CD4-positive, alpha-beta T cell treated with Interleukin-6 at 100 ng/mL for 8 hours (primary cell): ENCODE measurements at places on chromosomes 2 and 18.

DNA sequence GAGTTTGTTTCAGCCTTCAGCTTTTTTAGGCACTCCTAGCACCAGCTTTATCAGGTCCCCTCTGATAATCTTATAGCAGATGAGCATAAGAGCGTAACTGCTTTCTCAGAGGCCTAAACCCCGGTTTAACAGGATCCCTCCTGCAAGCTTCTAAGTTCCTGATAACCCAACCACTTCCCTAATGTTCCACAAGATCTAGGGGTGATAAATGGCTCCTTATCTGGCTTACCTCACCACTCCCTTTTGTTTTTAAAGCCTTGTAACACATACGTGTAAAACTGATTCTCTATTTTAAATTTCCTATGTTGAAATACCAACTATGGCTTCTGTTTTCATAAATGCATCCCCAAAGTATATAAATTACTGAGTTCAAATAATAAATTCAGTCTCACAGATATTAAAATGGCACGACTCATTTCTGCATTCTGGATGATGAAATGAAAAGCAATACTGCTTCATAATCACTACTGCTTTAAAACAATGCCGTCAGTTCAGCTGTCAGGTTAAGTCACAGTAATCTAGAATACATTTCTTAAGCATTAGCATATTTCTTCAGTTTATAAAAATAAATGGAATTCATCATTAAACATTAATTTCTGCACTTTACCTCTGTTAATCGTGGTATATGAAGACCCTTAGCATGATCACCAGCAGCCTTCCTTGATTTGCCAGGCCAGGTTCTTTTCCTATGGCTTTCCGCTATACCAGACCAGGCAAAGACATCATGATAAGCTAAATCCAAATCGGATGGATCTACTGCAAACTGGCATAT lies 126.3 kb downstream of the C2orf74 start:
- DNase-seq: no peak

GRCh38 chr2:88808652-88809051 lies 117.2 kb downstream of the RPIA start:
- no peak for DNase-seq

GRCh38 chr2:122634256-122634655 lies 878.8 kb downstream of the TSN start:
- no peak for DNase-seq

DNA sequence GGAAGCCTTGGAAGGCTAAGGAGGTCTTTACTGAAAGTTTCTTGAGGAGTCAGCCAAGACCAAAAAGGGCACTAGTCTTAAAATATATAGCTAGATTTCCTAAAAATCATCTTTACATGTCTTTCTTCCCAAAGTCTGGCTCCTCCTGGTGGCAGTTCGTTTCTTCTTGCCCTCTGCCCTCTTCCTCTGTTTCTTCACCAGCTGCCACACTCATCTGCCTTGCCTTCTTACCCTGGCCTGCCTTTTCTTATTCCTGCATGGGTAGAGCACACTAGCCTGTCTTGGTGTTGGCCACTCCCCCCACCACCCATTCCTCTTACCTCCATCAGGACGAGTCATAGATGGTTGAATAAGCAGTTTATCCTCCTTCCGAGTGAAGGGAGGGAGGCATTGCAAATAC lies 129.8 kb downstream of the RAPGEF4 start:
- DNase-seq: no peak

DNA sequence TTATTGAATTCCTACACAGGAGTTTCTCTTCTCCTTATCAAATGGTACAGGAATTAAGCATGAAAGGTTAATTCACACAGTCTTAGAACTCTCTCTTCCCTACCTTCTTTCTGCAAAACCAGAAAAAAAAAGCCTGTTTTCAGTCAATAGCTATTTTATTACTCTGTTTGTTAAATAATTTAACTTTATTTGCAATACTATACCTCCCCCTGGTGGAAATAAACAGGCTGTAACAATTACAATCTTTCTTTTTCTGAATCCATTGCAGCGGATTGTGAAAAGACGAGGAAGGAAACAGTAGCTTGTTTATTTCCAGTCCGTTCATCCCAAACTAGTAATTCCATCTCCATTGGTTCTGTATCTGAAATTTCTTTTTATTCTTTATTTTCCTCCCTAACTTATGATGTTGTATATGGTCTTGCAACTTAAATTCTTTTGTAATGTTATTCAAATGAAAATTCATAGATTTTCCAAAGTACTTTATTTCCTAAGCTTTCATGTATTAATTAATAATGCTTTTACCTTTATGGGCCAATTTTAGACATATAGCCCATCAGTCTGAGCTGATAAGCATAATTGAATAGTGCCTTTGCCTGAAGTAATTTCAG lies 165.2 kb downstream of the SH3BP4 start:
- DNase-seq: no peak

- DNase-seq: no peak
These were observed 49.1 kb downstream of the COBLL1 start for GRCh38 chr2:164792316-164793170.

- DNase-seq: peak; percentile 5
These were observed 1.6 kb downstream of the TSHZ1 start for GRCh38 chr18:75211953-75212750.

- DNase-seq: no peak
These were observed 61.4 kb downstream of the SP3 start for GRCh38 chr2:173903601-173904394.

- DNase-seq: no peak
These were observed 67.1 kb upstream of the POU3F3 start for GRCh38 chr2:104786821-104787220.

DNA sequence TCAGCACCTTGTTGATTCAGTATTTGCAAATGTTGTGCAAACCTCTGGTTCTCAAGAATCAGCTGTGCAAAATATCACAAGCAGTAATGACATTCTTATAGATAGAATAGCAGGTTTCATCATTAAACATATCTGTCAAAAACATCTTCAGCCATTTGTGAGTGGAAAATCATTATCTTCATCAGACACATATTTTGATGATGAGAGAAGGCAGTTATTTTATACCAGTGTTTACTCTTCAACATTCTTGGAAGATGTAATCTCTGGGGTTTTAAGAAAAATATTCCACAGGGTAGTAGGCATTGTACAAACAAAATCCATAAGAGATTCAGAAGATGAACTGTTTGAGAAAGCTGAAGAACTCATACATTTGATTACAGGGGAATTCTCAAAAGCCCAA lies 64.3 kb downstream of the FSIP2 start:
- DNase-seq: no peak

DNA sequence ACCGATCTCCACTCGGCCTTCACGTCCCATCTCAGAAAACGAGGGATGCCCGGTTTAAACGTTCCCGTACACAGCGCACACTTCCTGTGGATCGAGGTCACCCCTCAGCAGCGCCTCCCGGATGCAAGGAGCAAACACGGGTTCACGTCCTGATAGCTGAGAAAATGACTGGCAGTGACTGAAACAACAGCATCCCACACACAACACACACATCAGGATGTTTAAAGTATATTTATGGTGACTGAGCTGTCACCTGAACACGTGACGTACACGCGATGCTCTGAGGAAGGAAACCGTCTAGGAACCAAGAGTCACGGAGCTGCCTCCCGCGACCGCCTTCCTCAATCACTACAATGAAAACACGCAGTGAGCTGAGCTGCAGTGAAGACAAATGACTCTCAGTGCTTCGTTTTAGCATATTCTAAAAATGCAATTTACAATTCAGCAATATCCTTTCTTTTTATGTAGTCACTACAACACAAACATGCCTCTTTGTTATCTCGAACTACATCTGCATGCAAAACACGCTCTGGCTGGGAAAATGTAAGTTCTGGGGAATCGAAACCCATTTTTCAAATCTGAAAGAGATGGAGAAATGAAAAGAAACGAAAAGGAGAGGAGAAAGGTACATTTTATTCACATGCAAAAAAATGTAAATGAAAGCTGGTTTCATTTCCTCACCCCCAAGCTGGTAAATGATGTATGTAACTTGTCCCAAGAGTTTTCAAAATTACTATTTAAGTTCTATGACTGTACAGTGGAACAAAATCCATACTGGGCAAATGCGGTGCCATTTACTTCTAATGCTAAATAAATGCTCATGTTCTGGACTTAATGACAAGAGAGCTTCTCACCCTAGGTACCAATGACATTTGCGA lies 19.8 kb downstream of the HDAC4 start:
- peak; percentile 70 for DNase-seq

DNA sequence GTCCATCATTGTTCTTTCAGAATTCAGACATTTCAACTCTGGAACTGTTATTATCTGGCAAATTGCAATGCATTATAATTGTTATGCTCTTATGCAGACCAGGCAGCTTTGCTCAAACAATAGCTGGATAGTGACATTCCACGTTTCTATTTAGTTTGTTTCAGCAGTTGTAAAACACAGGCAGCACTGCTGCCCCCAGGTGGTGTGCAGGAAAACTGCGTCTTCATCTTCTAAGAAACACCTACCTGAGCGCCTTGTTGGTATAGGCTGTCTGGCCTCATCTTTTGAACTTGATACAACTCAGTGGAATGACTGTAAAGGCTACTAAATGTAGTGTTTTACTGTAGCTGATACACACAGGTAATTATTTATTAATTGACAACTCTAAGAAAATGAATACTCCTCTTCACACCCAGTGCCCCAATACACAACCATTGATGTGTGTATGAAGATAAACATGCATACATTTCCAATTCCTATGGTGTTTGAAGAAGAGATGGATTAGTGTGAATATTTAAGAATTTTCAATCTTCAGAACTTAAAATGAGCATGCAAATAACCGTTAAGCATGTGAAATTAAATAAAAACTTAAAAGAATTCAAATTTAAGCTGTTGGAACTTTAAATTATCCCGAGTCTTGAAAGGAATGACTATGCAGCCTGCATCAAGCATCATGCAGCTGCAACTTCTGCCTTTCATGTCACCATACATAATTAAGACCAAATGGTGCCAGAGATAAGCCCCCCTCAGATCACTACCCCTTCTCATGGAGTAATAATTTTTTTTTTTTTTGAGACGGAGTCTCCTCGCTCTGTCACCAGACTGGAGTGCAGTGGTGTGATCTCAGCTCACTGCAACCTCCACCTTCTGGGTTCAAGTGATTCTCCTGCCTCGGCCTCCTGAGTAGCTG lies 85.6 kb downstream of the CD8B2 start:
- DNase-seq: no peak

- DNase-seq: no peak
These were observed 275.0 kb downstream of the TNS1 start for GRCh38 chr2:217727801-217728200.

DNA sequence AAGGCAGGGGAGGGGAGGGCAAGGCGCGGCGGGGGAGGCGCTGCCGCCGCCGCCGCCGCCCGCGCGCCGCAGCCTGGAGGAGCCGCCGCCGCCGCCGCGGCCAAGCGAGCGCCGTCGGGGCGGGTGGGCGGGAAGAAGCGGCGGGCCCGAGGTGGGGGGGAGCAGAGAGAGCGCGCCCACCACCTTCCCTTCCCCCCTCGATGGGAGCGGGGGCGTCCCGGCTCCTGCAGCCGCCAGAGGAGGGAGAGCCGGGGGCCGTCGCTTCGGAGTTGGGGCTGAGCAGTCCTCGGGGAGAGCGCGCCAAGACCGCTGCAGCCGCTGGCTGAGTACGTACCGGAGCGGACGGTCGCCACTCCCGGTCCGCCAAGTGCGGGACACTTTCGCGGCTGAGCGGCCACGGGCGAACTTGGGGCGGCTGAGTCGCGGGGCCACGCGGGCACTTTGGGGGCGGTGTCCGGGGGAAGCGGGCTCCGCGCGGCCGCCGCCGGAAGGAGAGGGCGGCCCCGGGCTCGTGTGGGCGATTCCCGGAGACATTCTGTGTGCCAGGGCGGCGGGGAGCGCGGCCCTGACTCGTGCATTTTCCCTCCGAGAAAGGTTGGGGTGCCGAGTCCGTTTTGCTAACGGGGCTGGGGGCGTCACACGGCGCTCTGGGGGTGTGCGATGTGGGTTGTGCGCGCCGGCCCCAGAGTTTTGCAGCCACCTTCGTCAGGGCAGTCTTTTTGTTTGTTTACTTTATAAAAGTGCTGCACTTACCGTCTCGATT lies at the start of gene NAB1:
TSS of gene NAB1 (plus strand) at position 49 of the 763 bp plus-strand sequence. CDS start 10,094 bp downstream, outside the sequence.
- DNase-seq: peak; percentile 38

DNA sequence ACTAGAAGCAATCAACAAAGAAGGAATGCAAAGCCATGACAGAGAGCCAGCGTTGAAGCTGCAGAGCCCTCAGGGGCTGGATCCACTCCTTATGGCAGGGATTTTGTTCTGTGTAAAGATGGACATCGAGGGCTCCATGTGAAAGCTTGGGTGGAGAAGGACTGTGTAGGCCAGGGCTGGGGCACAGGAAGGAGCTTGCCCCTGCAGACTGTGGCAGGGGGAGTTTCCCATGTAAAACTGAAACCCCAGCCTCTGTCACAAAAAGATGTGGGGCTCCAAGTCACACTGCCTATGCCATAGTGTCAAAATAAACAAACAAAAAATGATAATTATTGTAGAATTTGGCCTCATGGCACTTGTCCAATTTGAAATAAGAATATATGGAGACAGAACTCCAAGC lies 408.7 kb upstream of the HS6ST1 start:
- DNase-seq: no peak
